Naive thymus-derived CD4-positive, alpha-beta T cell (primary cell): ENCODE measurements at places on chromosomes 1 and 21. TPM values are rescaled to one million over a fixed set of nuclear protein-coding genes. Genes with fewer than 3 reads are reported as not detected.

FOXO6 gene
- total RNA-seq = 1.3 TPM

PLCH2 gene
- total RNA-seq = 10.1 TPM

BSND gene
- 0.05 TPM for total RNA-seq

KCNT2 gene
- total RNA-seq = not detected

GRCh38 chr1:198601936-198602889 is 36.6 kb upstream of the PTPRC start:
- H3K36me3 ChIP-seq = no peaks in the 10 kb centered on the region
- H3K4me1 ChIP-seq = peaks cover 85% of the 10 kb centered on the region
- no peaks in the 10 kb centered on the region for H3K27me3 ChIP-seq
- no peak overlapping the region for H3K4me3 ChIP-seq
- peak; percentile 37 for DNase-seq

DNA sequence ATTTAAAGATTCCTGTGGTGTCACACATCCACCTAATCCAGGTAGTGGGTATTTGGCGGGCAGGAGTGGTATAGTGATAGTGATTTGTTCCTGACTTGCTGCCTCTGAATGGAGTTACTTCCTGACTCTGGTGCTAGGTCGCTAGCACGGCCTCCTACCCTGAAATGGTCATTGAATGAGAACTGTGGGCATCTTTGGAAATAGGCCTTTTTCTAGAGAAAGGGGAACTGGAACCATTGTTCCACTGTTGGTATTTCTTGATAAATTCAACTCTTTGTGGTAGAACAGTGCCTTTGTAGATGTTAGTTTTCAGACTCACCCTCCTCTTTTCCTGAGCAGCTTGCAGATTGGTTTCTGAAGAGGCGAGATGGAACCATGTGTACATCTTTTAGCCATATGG is 1.5 kb downstream of the QSOX1 start:
- no peaks in the 10 kb centered on the region for H3K36me3 ChIP-seq
- DNase-seq = no peak
- H3K4me1 ChIP-seq = peaks cover 7% of the 10 kb centered on the region
- no peak overlapping the region for H3K27ac ChIP-seq
- no peak overlapping the region for H3K4me3 ChIP-seq

GRCh38 chr1:116855773-116856201 is 53.9 kb upstream of the PTGFRN start:
- H3K4me1 ChIP-seq = peaks cover 5% of the 10 kb centered on the region
- H3K27ac ChIP-seq = no peak overlapping the region
- no peaks in the 10 kb centered on the region for H3K36me3 ChIP-seq

DNA sequence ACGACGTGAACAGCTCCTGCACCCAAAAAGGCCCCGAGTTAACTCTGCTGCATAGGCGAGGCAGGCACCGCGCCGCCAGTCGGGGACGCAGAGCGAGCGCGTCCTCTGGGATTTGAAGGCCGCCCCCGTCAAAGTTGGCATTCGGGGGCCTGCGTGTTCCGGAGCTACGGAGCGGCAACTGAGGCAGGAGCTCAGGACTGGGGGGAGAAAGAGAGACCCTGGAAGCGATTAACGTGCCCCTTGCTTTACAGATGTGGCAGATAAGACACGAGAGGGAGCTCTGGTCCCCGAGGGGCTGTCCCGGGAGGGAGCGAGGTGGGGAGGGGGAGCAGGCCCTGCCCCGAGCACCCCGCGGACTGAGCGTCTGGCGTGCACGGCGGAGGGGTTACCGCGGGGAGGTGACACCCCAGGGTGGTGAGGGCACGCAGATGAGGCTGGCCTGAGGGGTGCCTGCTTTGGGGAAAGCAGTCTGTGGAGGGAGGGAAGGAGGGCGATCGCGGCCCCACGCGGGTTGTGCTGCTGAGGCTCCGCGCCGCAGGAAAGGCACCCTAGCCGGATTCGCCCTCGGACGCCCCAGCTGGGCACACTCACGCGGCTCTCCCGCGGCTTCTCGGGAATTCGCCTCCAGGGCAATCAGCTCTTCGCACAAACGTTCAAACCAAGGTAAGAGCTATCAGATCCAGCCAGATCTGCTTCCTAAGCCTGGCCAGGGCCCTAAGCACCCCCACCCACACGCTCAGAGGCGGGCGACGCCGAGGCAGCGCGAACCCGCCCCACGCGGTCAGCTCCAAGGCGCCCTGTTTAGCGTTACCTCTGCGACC is 26.5 kb downstream of the ACTA1 start:
- H3K27me3 ChIP-seq = no peaks in the 10 kb centered on the region

GRCh38 chr1:193143285-193143684 is 21.5 kb downstream of the CDC73 start:
- H3K4me1 ChIP-seq = no peaks in the 10 kb centered on the region
- no peaks in the 10 kb centered on the region for H3K27me3 ChIP-seq
- no peak overlapping the region for H3K27ac ChIP-seq

DNA sequence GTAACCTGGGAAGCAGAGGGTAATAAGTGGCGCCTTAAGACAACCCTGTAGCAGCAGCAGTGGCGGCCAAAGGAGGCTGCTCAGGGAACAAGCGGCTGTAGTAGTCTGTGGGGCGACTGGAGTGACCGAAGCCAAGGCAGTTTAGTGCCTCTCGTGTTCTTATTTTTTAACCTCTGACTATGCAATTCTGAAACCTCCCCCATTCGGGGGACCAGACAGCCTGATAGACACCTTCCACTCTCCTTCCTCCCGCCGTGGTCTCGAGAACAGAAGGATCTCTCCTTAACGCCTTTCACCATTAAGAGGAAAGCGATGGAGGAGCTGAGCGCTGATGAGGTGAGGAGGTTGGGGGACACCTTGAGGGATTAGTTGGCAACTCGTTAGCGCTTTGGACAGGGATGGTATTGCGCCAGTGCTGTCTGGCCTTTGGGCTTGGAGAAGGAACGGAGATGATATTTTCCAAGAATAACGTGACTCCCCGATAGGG is 644 bp downstream of the UBE4B start:
- no peak for DNase-seq
- peaks cover 14% of the 10 kb centered on the region for H3K4me1 ChIP-seq
- H3K4me3 ChIP-seq = peak overlapping the region; percentile 96
- no peaks in the 10 kb centered on the region for H3K27me3 ChIP-seq

- no peak for DNase-seq
- no peaks in the 10 kb centered on the region for H3K27me3 ChIP-seq
- no peak overlapping the region for H3K4me3 ChIP-seq
- H3K36me3 ChIP-seq = no peaks in the 10 kb centered on the region
Observed at GRCh38 chr1:91564888-91565701, 64.4 kb downstream of the CDC7 start.

DNA sequence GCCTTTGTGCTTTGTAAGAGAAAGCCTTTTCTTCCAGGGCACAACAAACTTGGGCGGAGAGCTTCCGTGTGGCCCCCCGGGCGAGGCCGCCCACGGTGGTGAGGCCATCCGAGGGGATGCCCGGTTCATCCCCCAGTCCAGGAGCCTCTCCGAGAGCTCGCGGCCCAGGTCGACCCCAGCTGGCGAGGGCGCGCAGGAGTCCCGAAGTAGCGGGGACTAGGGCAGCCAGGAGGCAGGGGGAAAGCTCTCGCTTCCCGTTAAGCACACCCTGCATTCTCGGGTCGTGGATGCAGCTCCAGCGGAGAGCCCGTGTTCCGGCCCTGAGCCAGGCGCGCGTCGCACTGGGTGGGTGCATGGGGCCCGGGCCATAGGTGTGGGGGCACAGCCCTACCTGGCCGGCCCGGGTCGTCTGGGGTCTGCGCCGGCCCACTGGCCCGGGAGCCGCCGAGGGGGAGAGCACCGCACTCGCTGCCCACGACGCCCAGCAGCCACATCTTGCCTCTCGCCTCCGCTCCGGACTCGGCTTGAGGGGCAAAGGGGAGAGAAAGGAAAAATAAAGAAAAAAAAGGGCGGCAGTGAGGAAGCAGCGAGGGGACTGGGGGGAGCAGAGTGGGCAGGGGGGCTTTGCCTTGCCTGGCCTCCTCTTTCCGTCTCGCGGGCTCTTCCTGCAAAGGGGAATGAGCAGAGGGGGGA is 1.8 kb downstream of the RNF220 start:
- peaks cover 33% of the 10 kb centered on the region for H3K4me1 ChIP-seq
- peak; percentile 30 for DNase-seq
- H3K27ac ChIP-seq = no peak overlapping the region
- H3K36me3 ChIP-seq = no peaks in the 10 kb centered on the region

DNA sequence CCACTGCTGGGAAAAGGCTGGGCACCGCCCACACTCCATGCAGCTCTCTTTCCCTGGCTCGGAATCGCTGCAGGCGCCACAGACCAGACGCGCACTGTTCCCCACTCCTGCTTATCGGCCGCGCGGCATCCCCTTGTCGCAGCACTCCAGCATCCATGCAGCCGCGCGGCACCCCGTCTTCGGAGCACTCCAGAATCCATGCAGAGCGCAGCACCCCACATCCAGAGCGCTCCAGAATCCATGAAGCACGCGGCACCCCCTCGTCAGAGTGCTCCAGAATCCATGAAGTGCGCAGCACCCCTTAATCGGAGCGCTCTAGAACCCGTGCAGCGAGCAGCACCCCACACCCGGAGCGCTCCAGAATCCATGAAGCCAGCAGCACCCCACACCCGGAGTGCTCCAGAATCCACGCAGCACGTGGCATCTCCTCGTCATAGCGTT is 9.5 kb downstream of the TFF3 start:
- H3K4me1 ChIP-seq = no peaks in the 10 kb centered on the region
- H3K27ac ChIP-seq = no peak overlapping the region
- no peaks in the 10 kb centered on the region for H3K36me3 ChIP-seq
- DNase-seq = no peak

DNA sequence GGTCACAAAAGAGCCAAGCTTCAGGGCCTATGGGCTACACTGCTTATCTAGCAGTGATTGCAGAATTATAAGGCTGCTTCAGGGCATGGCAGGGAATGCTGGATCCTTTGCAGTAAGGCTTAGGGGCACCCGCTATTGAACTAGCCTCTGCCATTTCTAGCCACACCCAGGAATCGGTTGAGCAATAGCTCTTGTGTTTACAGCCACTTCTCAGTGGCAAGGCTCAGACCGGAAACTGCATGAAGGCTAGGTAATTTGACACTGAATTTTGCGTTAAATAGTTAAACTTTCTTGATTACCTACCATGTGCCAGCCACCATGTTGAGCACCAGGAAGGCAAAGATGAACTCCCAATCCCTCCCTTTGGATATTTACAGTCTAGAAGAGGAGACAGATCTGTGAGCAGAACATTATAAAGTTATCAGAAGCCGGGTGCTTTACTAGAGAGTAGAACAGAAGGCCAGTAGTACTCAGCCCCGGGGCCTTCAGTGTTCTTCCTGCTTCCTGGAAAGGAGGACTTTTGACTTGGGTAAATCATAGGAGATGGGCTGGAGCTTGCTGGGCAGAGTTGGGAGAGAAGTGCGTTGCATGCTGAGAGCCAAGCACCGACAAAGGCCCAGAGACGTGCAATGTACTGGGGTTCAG is 98.6 kb upstream of the LPGAT1 start:
- H3K4me1 ChIP-seq = no peaks in the 10 kb centered on the region
- H3K4me3 ChIP-seq = no peak overlapping the region
- no peak for DNase-seq
- H3K27ac ChIP-seq = no peak overlapping the region
- no peaks in the 10 kb centered on the region for H3K27me3 ChIP-seq

GRCh38 chr1:41357451-41358101 is 3.7 kb upstream of the FOXO6 start:
- peaks cover 2% of the 10 kb centered on the region for H3K27me3 ChIP-seq
- peaks cover 4% of the 10 kb centered on the region for H3K4me1 ChIP-seq
- no peak for DNase-seq

- H3K4me1 ChIP-seq = no peaks in the 10 kb centered on the region
- no peaks in the 10 kb centered on the region for H3K36me3 ChIP-seq
- peaks cover 7% of the 10 kb centered on the region for H3K27me3 ChIP-seq
- H3K27ac ChIP-seq = no peak overlapping the region
- no peak for DNase-seq
Observed at GRCh38 chr1:205496661-205497060, 7.8 kb upstream of the CDK18 start.

DNA sequence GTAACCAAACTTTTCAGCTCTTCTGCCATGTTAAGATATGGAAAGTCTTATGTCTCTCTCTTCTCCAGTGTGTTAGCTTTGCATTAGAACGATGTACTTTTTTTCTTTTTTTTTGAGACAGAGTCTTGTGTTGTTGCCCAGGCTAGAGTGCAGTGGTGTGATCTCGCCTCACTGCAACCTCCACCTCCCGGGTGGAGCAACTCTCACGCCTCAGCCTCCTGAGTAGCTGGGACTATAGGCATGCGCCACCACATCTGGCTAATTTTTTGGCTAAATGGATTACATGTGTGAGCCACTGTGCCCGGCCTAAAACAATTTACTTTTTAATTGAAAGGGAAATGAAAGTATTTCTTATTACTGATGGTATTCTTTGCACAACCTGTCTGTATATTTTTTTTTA is 35.8 kb downstream of the SPEN start:
- H3K27me3 ChIP-seq = no peaks in the 10 kb centered on the region
- no peaks in the 10 kb centered on the region for H3K36me3 ChIP-seq
- H3K4me3 ChIP-seq = no peak overlapping the region
- peaks cover 18% of the 10 kb centered on the region for H3K4me1 ChIP-seq

GRCh38 chr21:37075214-37075770 is 2.2 kb downstream of the TTC3 start:
- H3K36me3 ChIP-seq = no peaks in the 10 kb centered on the region
- H3K27me3 ChIP-seq = no peaks in the 10 kb centered on the region
- no peak overlapping the region for H3K4me3 ChIP-seq
- H3K27ac ChIP-seq = peak overlapping the region; percentile 97
- peaks cover 23% of the 10 kb centered on the region for H3K4me1 ChIP-seq
- no peak for DNase-seq

- DNase-seq = no peak
- no peak overlapping the region for H3K4me3 ChIP-seq
- H3K27me3 ChIP-seq = peaks cover 2% of the 10 kb centered on the region
- no peaks in the 10 kb centered on the region for H3K36me3 ChIP-seq
- H3K4me1 ChIP-seq = no peaks in the 10 kb centered on the region
- H3K27ac ChIP-seq = no peak overlapping the region
Observed at GRCh38 chr1:215002471-215002870, 80.1 kb upstream of the KCNK2 start.

GRCh38 chr1:93669369-93669768 is 12.3 kb downstream of the BCAR3 start:
- H3K4me1 ChIP-seq = no peaks in the 10 kb centered on the region
- no peak overlapping the region for H3K4me3 ChIP-seq
- no peak for DNase-seq
- H3K27me3 ChIP-seq = no peaks in the 10 kb centered on the region
- H3K36me3 ChIP-seq = no peaks in the 10 kb centered on the region
- H3K27ac ChIP-seq = no peak overlapping the region

GRCh38 chr1:43292679-43293078 is 7.3 kb upstream of the C1orf210 start:
- H3K27ac ChIP-seq = no peak overlapping the region
- no peak for DNase-seq
- H3K36me3 ChIP-seq = no peaks in the 10 kb centered on the region
- H3K27me3 ChIP-seq = no peaks in the 10 kb centered on the region
- H3K4me1 ChIP-seq = peaks cover 8% of the 10 kb centered on the region

DNA sequence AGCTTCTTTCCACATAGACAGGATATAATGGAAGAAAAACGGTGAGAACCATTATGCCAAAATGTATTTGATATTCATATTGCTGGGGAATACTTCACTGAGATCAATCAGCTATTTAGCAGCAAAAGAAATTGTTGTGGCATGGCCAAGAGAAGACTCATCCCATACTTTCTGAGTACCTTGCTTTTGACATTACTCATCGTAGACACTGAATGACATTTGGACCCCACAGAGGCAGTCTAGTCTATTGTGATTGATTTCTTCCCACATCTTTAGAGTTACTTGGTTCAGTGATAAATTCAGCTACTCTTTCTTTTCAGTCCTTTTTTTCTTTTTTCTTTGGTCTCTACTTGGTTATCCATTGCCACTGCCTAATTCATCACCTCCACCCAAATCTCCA is 22.1 kb downstream of the ATP1B1 start:
- H3K4me3 ChIP-seq = no peak overlapping the region
- DNase-seq = no peak
- H3K27ac ChIP-seq = no peak overlapping the region
- H3K4me1 ChIP-seq = no peaks in the 10 kb centered on the region
- no peaks in the 10 kb centered on the region for H3K27me3 ChIP-seq
